ENCODE measurements at places on chromosomes 16 and 17. TPM values are rescaled to one million over a fixed set of nuclear protein-coding genes. Genes with fewer than 3 reads are reported as not detected.

The CCT6B gene
- polyA plus RNA-seq: 4.3 TPM

The C1QTNF1 gene
- 2.2 TPM for polyA plus RNA-seq

The C17orf113 gene
- polyA plus RNA-seq: 4.5 TPM

The TEKT5 gene
- not detected for polyA plus RNA-seq

The NDUFAF8 gene
- 48.0 TPM for polyA plus RNA-seq

The TEX14 gene
- 0.92 TPM for polyA plus RNA-seq

The TPSG1 gene
- polyA plus RNA-seq: not detected

The KLHL11 gene
- polyA plus RNA-seq: 9.9 TPM

The ITGAD gene
- not detected for polyA plus RNA-seq

The CRHR1 gene
- not detected for polyA plus RNA-seq

The ADGRG3 gene
- polyA plus RNA-seq: 1.2 TPM

- no peak overlapping the region for H3K4me3 ChIP-seq
- DNase-seq: no peak
- H3K4me1 ChIP-seq: peaks cover 14% of the 10 kb centered on the region
- H3K27me3 ChIP-seq: no peaks in the 10 kb centered on the region
These were observed 63.7 kb upstream of the SIAH1 start for GRCh38 chr16:48448841-48449481.

DNA sequence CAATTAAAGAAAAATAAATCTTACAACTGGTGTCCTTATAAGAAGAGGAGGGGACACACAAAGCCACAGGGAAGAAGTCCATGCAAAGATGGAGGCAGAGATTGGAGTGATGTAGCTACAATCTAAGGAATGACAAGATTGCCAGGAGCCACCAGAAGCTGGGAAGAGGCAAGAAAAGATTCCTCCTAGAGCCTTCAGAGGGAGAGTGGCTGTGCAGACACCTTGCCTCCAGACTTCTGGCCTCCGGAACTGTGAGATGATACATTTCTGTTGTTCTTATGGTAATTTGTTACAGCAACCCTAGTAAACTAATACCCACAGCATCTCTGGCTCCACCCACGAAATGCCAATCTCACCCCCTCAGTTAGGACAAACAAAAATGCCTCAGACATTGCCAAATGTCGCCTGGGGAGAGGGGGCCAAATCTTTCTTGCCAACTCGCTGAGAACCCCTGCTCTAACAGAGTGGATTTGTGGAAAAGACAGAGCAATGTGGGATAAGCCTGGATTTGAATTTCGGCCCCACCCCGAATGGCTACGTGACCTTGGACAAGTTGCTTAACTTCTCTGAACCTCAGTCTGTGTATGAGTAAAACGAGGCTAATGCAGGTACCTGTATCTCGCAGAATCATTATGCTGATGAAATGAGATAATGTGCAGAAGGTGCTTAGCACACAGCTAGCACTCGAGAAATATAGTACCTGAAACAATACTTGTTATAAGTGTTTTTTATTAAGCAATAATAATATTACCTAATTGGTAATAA is 37.1 kb upstream of the CSNK2A2 start:
- H3K27ac ChIP-seq: no peak overlapping the region
- H3K27me3 ChIP-seq: no peaks in the 10 kb centered on the region
- no peaks in the 10 kb centered on the region for H3K4me1 ChIP-seq
- no peak for DNase-seq
- H3K36me3 ChIP-seq: no peaks in the 10 kb centered on the region

DNA sequence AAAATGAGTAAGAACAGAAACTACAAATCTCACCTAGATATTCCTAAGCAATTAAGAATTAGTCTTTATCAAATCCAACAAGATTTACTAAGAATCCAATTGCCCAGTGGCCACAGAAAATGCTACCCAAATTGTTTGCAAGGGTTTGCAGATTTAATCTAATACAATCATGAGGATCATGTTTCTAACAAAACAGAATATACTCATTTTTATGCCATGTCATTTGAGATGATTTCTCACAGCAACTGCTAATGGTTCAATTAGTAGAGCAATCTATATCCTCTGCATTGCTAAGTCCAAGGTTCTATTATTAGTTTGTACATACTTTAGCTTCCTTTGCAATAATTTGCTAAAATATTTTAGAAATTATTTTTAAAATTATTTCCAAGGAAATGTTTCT is 41.2 kb downstream of the HELZ start:
- peaks cover 33% of the 10 kb centered on the region for H3K36me3 ChIP-seq
- no peak overlapping the region for H3K27ac ChIP-seq
- DNase-seq: no peak
- H3K4me3 ChIP-seq: no peak overlapping the region

- H3K27ac ChIP-seq: no peak overlapping the region
- H3K36me3 ChIP-seq: no peaks in the 10 kb centered on the region
- DNase-seq: no peak
- peaks cover 12% of the 10 kb centered on the region for H3K4me1 ChIP-seq
These were observed 5.1 kb upstream of the RANGRF start for GRCh38 chr17:8283356-8283755.

- no peaks in the 10 kb centered on the region for H3K27me3 ChIP-seq
- H3K4me3 ChIP-seq: no peak overlapping the region
- no peaks in the 10 kb centered on the region for H3K36me3 ChIP-seq
- no peak overlapping the region for H3K27ac ChIP-seq
These were observed 25.8 kb upstream of the TNFSF12 start for GRCh38 chr17:7523033-7523432.

DNA sequence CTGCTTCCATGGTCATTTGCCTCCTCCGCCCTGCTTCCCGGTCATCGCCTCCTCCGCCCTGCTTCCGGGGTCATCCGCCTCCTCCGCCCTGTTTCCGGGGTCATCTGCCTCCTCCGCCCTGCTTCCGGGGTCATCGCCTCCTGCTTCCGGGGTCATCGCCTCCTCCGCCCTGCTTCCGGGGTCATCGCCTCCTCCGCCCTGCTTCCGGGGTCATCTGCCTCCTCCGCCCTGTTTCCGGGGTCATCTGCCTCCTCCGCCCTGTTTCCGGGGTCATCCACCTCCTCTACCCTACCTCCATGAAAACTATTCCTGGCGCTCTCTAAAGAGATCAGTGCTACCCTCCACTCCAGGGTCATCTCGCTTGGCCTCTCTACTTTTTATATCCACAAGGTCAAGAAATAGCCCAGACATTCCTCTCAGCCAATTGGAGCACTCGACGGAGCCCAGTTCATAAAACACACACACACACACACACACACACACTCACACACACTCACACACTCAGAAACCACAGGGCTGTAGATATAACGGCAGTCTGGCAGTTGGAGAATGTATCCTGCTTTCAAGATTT is 44.8 kb downstream of the TRARG1 start:
- no peaks in the 10 kb centered on the region for H3K4me1 ChIP-seq
- H3K4me3 ChIP-seq: no peak overlapping the region
- peaks cover 6% of the 10 kb centered on the region for H3K27me3 ChIP-seq
- no peak for DNase-seq

- peak overlapping the region; percentile 54 for H3K4me3 ChIP-seq
- peaks cover 22% of the 10 kb centered on the region for H3K4me1 ChIP-seq
- H3K27me3 ChIP-seq: peaks cover 97% of the 10 kb centered on the region
These were observed 2.7 kb upstream of the IRX5 start for GRCh38 chr16:54928016-54928356.

- H3K4me1 ChIP-seq: no peaks in the 10 kb centered on the region
- H3K36me3 ChIP-seq: no peaks in the 10 kb centered on the region
- no peak overlapping the region for H3K4me3 ChIP-seq
- no peak for DNase-seq
These were observed 10.2 kb downstream of the RANBP10 start for GRCh38 chr16:67796099-67796718.

DNA sequence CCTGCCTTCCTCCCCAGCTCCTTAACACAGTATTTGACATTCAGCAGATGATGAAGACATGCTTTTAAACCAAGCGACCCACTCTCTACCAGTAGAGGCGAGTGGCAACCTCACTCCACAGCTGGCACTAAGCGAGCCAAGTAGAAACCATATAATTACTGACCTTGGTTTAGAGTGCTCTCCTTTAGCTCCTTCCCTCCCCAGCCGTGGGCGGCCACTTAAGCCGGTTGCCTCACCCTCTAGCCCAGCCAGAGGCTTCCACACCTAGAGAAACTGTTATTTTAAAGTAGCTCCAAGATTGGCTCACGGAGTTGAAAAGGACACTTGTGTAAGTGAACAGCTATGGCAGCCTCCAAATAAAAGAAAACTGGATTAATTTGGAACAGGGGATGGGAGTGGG is 109.1 kb upstream of the CRHR1 start:
- no peak for DNase-seq
- H3K4me3 ChIP-seq: no peak overlapping the region
- H3K27ac ChIP-seq: no peak overlapping the region

DNA sequence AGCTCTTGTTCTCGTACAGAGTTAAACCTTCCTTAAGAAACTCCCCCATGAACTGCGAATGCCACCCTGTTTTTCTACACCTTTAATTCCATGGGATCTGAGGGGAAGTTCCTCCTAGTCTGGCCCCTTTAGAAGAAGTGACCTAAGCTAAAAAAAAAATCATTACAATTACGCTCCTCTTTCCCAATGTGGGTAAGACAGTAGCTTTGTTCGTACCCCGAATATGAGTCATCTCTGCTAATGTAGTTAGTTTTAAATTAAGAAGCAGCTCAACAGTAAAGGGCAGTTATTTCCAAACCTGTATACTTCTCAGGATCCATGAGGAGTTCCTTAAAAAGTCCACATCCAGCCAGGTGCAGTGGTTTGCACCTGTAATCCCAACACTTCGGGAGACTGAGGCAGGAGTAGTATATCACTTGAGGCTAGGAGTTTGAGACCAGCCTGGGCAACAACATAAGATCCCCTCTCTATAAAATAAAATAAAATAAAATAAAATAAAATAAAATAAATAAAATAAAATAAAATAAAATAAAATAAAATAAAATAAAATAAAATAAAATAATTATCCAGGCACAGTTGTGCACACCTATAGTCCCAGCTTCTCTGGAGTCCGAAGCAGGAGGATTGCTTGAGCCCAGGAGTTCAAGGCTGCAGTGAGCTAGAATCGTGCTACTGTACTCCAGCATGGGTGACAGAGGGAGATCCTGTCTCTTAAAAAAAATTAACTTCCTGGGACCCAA is 26.1 kb downstream of the RCVRN start:
- no peaks in the 10 kb centered on the region for H3K36me3 ChIP-seq
- no peak overlapping the region for H3K27ac ChIP-seq
- H3K27me3 ChIP-seq: no peaks in the 10 kb centered on the region
- DNase-seq: no peak
- H3K4me3 ChIP-seq: no peak overlapping the region
- H3K4me1 ChIP-seq: peaks cover 17% of the 10 kb centered on the region

GRCh38 chr16:81443688-81444447 is 740 bp upstream of the CMIP start:
- H3K27ac ChIP-seq: peak overlapping the region; percentile 70
- peaks cover 36% of the 10 kb centered on the region for H3K4me1 ChIP-seq
- no peak for DNase-seq
- H3K27me3 ChIP-seq: no peaks in the 10 kb centered on the region

DNA sequence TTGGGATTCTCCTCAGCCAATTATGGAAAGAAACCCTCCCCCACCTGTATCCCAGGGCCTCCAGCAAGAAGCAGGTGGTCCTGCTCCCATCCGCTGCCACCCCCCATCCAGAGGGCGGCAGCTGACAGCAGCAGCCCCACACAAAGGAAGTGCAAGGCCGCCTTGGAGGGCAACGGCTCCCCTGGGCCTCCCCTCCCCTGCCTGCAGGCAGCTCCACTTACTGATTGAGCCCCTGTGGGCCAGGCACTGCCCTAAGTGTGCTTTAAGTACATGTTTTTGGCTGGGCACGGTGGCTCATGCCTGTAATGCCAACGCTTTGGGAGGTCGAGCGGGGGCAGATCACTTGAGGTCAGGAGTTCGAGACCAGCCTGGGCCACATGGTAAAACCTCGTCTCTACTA is 257.6 kb downstream of the PARN start:
- peaks cover 4% of the 10 kb centered on the region for H3K27me3 ChIP-seq
- no peaks in the 10 kb centered on the region for H3K4me1 ChIP-seq
- no peaks in the 10 kb centered on the region for H3K36me3 ChIP-seq
- H3K27ac ChIP-seq: no peak overlapping the region
- H3K4me3 ChIP-seq: no peak overlapping the region

- H3K4me1 ChIP-seq: peaks cover 6% of the 10 kb centered on the region
- H3K27ac ChIP-seq: no peak overlapping the region
- H3K27me3 ChIP-seq: no peaks in the 10 kb centered on the region
- no peaks in the 10 kb centered on the region for H3K36me3 ChIP-seq
- H3K4me3 ChIP-seq: no peak overlapping the region
- no peak for DNase-seq
These were observed 21.1 kb upstream of the METRNL start for GRCh38 chr17:83058266-83058798.

DNA sequence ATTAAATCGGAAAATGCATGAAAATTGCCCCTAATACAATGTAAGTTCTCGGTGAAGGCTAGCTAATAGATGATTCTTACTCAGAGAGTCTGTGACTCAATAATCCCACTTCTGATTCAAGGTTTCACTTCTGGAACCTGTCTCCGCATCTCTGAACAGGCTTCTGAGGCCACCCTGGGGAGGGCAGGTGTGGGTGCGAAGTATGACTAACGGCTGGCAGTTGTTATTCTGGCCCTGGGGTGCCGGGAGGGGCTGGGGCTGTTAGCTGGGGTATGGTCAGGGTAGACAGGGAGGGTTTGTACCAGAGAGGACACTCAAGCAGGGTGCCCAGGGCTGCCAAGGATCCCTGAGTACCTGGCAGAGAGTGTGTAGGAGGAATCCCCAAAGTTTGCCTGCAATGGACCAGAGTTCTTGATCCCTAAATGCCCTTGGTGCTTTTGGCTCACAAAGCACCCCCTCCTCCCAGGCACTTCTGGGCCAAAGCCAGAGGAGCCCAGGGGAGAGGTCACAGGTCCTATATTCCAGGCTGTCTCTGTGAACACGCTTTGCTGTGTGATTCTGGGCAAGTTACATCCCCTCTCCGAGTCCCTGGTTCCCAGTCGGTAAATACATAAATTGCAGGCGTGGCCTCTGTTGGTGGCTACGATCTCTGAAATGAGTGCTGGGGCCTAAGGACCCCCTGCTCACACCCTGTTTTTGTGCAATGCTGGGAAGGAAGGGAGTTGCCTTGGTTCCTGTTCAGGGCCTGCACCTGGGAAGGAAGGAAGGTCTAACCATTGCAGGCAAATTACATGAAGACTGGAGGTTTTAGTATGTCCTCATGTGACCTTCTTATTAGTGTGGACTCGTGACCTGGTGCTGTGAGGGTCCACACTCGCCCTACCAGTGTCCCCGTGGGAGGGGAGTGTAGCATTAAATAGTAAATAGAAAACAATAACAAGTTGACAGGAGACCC is 49.9 kb upstream of the CPNE2 start:
- no peak for DNase-seq
- no peak overlapping the region for H3K4me3 ChIP-seq
- H3K4me1 ChIP-seq: peaks cover 81% of the 10 kb centered on the region
- H3K36me3 ChIP-seq: peaks cover 83% of the 10 kb centered on the region

- H3K4me1 ChIP-seq: peaks cover 4% of the 10 kb centered on the region
- H3K4me3 ChIP-seq: no peak overlapping the region
- no peaks in the 10 kb centered on the region for H3K27me3 ChIP-seq
These were observed 21.6 kb upstream of the EVPL start for GRCh38 chr17:76048711-76049110.

- no peak for DNase-seq
- H3K27ac ChIP-seq: no peak overlapping the region
- no peaks in the 10 kb centered on the region for H3K36me3 ChIP-seq
- H3K4me1 ChIP-seq: peaks cover 5% of the 10 kb centered on the region
- no peak overlapping the region for H3K4me3 ChIP-seq
These were observed 91.7 kb upstream of the TOB1 start for GRCh38 chr17:50957600-50958575.

- no peaks in the 10 kb centered on the region for H3K36me3 ChIP-seq
- H3K27me3 ChIP-seq: no peaks in the 10 kb centered on the region
- H3K4me1 ChIP-seq: peaks cover 2% of the 10 kb centered on the region
- H3K4me3 ChIP-seq: no peak overlapping the region
- no peak overlapping the region for H3K27ac ChIP-seq
These were observed 6.3 kb upstream of the PSMD7 start for GRCh38 chr16:74290356-74290755.

GRCh38 chr17:15123593-15124263 is 141.4 kb downstream of the PMP22 start:
- H3K36me3 ChIP-seq: no peaks in the 10 kb centered on the region
- no peaks in the 10 kb centered on the region for H3K27me3 ChIP-seq
- no peak overlapping the region for H3K27ac ChIP-seq
- no peak overlapping the region for H3K4me3 ChIP-seq

All from left lung (tissue), 14 donors.